ENCODE measurements at places on chromosomes 5 and 9. TPM values are rescaled to one million over a fixed set of nuclear protein-coding genes. Genes with fewer than 3 reads are reported as not detected.

The CNTNAP3B gene
- 2.9 TPM for total RNA-seq

The PRDM9 gene
- total RNA-seq = not detected

The RGMB gene
- total RNA-seq = 27.0 TPM

The HMMR gene
- total RNA-seq = 70.6 TPM

The WASHC1 gene
- total RNA-seq = 10.2 TPM

DNA sequence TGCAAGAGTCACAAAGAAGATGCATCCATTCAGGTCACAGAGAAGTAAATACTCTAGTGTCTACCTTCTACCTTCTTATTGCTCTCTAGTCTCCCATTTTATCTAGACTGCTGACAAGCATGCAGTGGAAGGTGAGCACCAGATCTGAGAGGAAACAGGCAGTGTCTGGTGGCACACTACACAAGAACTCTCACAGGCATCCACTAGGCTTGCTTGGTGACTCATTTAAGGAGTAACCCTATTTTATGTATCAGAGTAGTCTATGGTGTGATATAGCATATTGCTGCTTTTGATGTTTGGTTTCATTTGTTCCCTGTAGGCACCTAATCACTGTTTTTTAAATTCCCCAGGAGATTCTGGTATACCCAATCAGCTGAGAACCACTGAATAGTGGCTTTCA is 1.6 kb upstream of the THBS4 start:
- no peak for DNase-seq
- no peaks in the 10 kb centered on the region for H3K36me3 ChIP-seq
- H3K27ac ChIP-seq = no peak overlapping the region

- H3K27ac ChIP-seq = no peak overlapping the region
- H3K27me3 ChIP-seq = no peaks in the 10 kb centered on the region
- peaks cover 5% of the 10 kb centered on the region for H3K36me3 ChIP-seq
- peaks cover 3% of the 10 kb centered on the region for H3K4me1 ChIP-seq
- DNase-seq = no peak
Measured at GRCh38 chr5:76836585-76836984, 13.2 kb upstream of the S100Z start.

GRCh38 chr5:161001604-161002003 is 149.6 kb upstream of the ATP10B start:
- H3K27ac ChIP-seq = no peak overlapping the region
- DNase-seq = no peak
- H3K27me3 ChIP-seq = no peaks in the 10 kb centered on the region
- H3K4me3 ChIP-seq = no peak overlapping the region

DNA sequence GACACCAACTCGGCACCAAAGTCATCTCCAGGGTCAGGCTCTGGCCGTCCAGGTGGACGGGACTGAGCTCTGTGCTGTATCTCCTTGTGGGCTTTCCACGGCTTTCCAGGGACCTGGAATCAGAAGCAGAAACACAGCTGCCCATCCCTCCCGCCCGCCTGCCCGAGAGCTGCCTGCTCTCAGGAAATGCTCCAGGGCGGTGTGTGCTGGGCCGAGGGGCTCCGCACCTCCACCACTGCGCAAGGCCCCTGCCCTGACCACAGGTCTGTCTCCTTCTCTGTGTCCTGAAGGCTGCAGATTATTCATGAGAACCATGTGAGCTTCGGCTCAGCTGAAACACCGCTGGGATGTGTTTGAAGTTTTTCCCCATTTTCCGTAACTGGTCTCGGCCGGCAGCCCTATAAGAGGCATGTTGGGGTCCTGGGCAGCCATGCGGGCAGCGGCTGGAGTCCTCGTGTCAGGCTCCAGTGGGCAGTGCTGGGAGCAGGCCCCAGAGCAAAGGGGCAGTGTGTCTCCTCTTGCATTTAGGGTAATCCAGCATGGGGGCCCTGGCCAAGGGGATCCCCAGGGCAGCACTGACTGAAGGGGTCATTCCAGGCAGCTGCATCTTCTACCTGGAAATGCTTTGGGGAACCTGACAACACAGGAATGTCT is 22.8 kb downstream of the NKD2 start:
- peaks cover 3% of the 10 kb centered on the region for H3K4me1 ChIP-seq
- H3K36me3 ChIP-seq = no peaks in the 10 kb centered on the region
- no peak for DNase-seq
- no peak overlapping the region for H3K27ac ChIP-seq
- no peak overlapping the region for H3K4me3 ChIP-seq
- no peaks in the 10 kb centered on the region for H3K27me3 ChIP-seq

GRCh38 chr5:158429564-158429963 is 570.6 kb upstream of the CLINT1 start:
- H3K4me3 ChIP-seq = no peak overlapping the region
- no peak for DNase-seq
- H3K27me3 ChIP-seq = no peaks in the 10 kb centered on the region
- H3K4me1 ChIP-seq = no peaks in the 10 kb centered on the region
- no peak overlapping the region for H3K27ac ChIP-seq

DNA sequence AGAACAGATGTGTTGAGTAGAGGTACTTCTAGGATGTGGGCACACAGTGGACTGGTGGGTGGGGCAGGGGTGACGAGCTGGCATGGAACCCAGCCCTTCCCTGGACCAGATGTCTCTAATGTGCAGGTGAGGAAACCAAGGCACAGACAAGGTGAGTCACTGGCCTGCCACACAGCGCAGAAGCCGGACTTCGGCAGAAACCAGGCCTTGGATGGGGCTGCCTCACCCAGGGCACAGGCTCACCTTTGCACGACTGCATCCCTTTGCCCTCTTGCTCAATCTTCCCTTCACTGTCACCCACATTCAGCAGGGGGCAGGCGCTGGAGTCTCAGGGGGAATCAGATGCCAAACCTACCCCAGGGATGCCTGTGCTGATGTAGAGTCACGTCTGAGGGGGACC is 65.4 kb upstream of the LMX1B start:
- no peak for DNase-seq
- no peaks in the 10 kb centered on the region for H3K27me3 ChIP-seq
- no peaks in the 10 kb centered on the region for H3K4me1 ChIP-seq
- H3K27ac ChIP-seq = no peak overlapping the region

DNA sequence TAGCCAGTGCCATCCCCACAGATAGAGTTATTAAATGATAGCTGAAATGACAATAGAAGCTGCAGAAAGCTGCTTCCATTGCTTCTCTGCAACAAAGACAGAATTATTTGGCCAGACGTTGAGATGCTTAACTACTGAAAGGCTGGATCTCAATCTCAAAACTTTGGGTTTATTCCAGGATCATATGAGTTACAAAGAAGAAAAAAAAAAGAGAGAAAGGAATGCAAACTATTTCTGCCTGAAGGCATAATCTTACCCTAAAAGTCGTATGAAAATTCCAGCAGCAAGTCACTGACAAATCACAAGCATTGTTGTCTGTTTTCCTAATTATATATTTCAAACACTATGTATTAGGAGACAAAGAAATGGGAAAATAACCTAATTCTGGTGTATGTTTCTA is 12.8 kb upstream of the TYRP1 start:
- no peaks in the 10 kb centered on the region for H3K27me3 ChIP-seq
- no peak overlapping the region for H3K4me3 ChIP-seq
- H3K4me1 ChIP-seq = no peaks in the 10 kb centered on the region
- no peaks in the 10 kb centered on the region for H3K36me3 ChIP-seq
- DNase-seq = no peak

DNA sequence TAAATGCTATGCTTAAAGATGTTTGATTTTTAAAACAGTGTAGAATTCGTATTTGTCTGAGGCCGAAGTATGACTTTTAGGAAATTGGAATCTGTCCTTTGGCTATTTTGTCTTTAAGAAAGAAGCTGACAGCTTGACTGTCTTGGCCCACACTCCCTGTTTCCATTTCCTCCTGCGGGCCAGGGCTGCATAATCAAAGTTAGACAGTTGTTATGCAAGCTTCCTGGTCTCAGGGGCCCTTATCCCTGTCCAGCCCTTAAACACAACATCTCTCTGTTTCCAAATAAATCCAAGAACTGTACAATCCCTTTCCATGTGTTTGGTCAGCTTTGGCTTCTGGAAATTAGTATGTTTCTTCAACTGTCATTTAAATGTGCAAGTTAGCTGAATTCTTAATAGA is 54.6 kb upstream of the ECM2 start:
- H3K36me3 ChIP-seq = no peaks in the 10 kb centered on the region
- no peaks in the 10 kb centered on the region for H3K4me1 ChIP-seq
- H3K4me3 ChIP-seq = no peak overlapping the region
- no peak for DNase-seq
- no peaks in the 10 kb centered on the region for H3K27me3 ChIP-seq
- H3K27ac ChIP-seq = no peak overlapping the region

DNA sequence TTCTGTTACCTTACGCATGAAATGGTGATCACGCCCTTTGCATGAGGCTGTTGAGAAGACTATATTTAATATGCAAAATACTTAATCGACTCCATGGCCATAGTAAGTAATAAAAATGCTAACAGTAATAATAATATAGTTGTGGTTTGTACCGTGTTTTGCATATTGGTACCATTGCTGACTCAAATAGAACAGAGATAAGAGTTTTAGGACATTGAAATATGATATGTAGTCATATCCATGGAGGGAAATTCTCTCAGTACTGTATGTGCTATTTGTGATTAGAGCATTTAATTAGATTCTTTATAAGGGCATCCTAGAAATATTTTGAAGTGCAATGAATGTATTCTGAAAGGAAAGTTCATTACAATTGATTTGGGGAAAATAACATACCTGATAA is 41.9 kb downstream of the CFAP90 start:
- no peak overlapping the region for H3K4me3 ChIP-seq
- DNase-seq = no peak
- H3K36me3 ChIP-seq = peaks cover 24% of the 10 kb centered on the region

- H3K4me1 ChIP-seq = no peaks in the 10 kb centered on the region
- H3K27ac ChIP-seq = no peak overlapping the region
- no peaks in the 10 kb centered on the region for H3K36me3 ChIP-seq
- no peak overlapping the region for H3K4me3 ChIP-seq
- DNase-seq = no peak
Measured at GRCh38 chr9:119050281-119050680, 319.0 kb downstream of the BRINP1 start.

DNA sequence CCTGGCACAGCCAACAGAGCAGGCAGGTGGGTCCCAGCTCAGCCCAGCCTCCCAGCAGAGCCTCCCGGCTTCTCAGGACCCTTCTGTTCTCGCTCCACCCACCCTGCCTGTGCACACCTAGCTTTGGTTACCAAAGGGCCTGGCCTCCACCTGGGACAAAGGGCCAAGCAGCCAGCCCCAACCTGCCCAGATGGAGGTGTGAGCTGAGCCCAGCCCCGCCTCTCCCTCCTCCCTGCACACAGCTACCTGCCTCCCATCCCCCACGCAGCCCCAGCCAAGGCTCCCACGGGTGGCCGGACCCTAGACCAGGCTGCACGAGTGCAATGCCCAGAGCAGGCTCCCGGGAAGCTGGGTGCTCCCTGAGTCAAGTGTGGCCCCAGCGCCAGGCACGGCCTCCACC is 5.6 kb downstream of the TPRN start:
- H3K4me1 ChIP-seq = peaks cover 24% of the 10 kb centered on the region
- no peak for DNase-seq
- H3K27me3 ChIP-seq = no peaks in the 10 kb centered on the region
- H3K36me3 ChIP-seq = no peaks in the 10 kb centered on the region
- H3K27ac ChIP-seq = peak overlapping the region; percentile 19

GRCh38 chr5:6274846-6275543 is 103.4 kb downstream of the MED10 start:
- no peak overlapping the region for H3K27ac ChIP-seq
- no peaks in the 10 kb centered on the region for H3K27me3 ChIP-seq
- no peak for DNase-seq
- H3K4me1 ChIP-seq = no peaks in the 10 kb centered on the region
- no peak overlapping the region for H3K4me3 ChIP-seq

All from H1 (cell line).